ENCODE measurements at places on chromosomes 16 and 17. TPM values are rescaled to one million over a fixed set of nuclear protein-coding genes. Genes with fewer than 3 reads are reported as not detected.

The TRAF4 gene
- total RNA-seq, result 166 TPM

The TBC1D26 gene
- total RNA-seq, result not detected

The NKD1 gene
- total RNA-seq, result 28.0 TPM

The CD19 gene
- total RNA-seq, result 0.29 TPM

The ADORA2B gene
- total RNA-seq, result 32.9 TPM

The ZNF385C gene
- total RNA-seq, result 0.96 TPM

The LRRC37A gene
- total RNA-seq, result 3.1 TPM

The LGALS9B gene
- 26.6 TPM for total RNA-seq

The RAD51C gene
- total RNA-seq, result 18.9 TPM

The SCIMP gene
- 1.1 TPM for total RNA-seq

The BIRC5 gene
- 2.4 TPM for total RNA-seq

The ST6GALNAC1 gene
- 363 TPM for total RNA-seq

The GRAPL gene
- total RNA-seq, result 4.4 TPM

The OTOP3 gene
- 1.5 TPM for total RNA-seq

The AGRP gene
- not detected for total RNA-seq

The MLKL gene
- total RNA-seq, result 18.0 TPM

The ANKRD11 gene
- 127 TPM for total RNA-seq

The HOXB9 gene
- 41.5 TPM for total RNA-seq

The ANKS4B gene
- 46.2 TPM for total RNA-seq

The FA2H gene
- total RNA-seq, result 17.3 TPM

The THAP11 gene
- 20.5 TPM for total RNA-seq
